Ureter (tissue), 1 donor: ENCODE measurements at places on chromosomes 2 and 18.

- no peak for DNase-seq
Observed at GRCh38 chr18:52150050-52150449, 189.9 kb upstream of the DCC start.

- no peak for DNase-seq
Observed at GRCh38 chr2:26938399-26939118, 31.9 kb upstream of the MAPRE3 start.

- no peak for DNase-seq
Observed at GRCh38 chr18:74153377-74153776, 5.1 kb downstream of the TIMM21 start.

DNA sequence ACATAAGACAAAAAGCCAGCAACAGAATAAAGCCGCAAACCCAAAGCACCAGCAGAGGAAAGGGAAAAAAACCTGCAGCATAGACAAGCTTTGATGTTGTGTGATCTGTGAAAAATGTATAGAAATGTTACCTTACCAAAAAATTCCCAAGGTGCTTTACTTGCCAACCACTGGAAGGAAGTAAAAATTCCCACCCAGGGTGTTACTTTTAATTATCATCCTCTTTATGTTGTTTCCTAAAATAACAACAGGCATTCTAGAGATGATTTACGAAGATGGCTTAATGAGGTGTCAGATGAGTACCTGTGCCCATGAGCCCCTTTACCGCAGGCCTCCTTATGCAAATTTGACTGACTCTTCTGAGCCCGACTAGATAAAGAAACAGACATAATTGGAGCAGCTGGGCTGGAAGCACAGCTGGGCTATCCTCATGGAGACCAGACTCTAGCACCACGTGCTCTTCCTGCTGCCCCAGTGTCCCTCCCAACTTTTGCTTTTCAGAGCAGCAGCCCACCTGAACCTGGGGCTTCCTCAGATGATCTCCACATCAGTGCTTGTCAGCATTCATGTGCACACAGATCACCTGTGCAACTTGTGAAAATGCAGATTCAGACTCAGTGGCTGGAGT lies 41.5 kb downstream of the SRSF7 start:
- DNase-seq, result no peak

DNA sequence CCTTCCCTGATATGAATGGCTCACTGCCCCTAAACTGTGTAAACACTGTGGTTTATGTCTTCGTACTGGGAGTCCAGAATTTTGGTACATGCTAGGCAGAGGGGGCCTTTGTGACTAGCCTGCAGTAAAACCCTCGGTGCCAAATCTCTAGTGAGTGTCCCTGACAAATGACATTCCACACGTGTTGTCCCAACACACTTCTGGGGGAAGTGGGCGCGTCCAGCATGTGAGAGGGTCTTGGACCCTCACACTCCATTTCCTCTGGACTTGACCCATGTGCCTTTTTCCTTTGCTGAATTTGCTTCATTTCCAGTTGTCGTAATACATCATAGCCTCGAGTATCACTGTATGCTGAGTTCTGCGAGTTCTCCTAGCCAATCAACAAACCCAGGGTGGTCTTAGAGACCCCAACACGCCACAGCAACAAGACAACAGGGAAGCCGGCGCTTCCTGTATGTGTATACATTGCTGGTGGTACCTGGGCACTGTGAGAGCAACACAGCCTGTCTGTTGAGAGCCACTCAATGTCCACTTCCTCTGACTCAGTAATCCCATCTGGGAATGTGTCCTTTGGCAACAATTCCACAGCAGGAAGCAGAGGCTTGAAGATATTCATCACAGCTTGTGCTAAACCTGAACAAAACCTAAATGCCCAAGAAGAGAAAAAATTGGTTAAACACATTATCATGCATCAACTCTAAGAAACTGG lies 26.9 kb upstream of the SLC66A3 start:
- no peak for DNase-seq

DNA sequence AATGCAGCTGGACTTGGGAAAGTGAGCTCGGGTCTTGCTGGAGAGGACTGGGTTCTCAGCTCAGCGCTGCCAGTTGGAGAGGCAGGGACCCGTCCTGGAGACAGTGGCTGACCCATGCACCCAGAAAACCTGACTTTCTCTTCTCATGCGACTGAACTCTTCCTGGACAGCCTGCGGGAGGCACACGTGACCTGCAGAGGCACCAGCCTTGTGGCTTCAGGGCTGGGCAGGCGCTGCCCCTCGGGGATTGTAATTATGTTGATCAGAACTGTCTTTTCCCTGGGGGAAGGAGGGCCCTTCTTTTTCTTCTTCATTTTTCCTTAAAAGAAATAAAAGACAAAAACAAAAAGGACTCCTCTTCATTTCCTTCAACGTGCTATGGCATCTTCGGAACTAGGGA lies 198.1 kb downstream of the VAPA start:
- no peak for DNase-seq

- DNase-seq, result no peak
Observed at GRCh38 chr2:190137561-190137960, 75.0 kb upstream of the MSTN start.
